ENCODE measurements at places on chromosomes 5 and 9. TPM values are rescaled to one million over a fixed set of nuclear protein-coding genes. Genes with fewer than 3 reads are reported as not detected.

Gene PRRT1B
- not detected for polyA plus RNA-seq

Gene SMIM33
- polyA plus RNA-seq: 0.94 TPM

Gene MAMDC4
- polyA plus RNA-seq: not detected

Gene TMEM141
- polyA plus RNA-seq: 34.3 TPM

Gene ZNF454
- polyA plus RNA-seq: not detected

Gene RMND5B
- polyA plus RNA-seq: 23.4 TPM

Gene CAVIN4
- not detected for polyA plus RNA-seq

Gene RAB3C
- polyA plus RNA-seq: not detected

Gene GRAMD2B
- polyA plus RNA-seq: 5.5 TPM

Gene BAAT
- polyA plus RNA-seq: 0.08 TPM

Gene FBP2
- polyA plus RNA-seq: not detected

Gene ANKRD31
- polyA plus RNA-seq: 0.21 TPM

Gene PHF2
- polyA plus RNA-seq: 2.8 TPM

Gene CCDC69
- polyA plus RNA-seq: 83.0 TPM

Gene ANKRD18A
- polyA plus RNA-seq: 2.2 TPM

Gene FAM78A
- 5.5 TPM for polyA plus RNA-seq

Gene IRX4
- not detected for polyA plus RNA-seq

Gene NR6A1
- polyA plus RNA-seq: not detected

Gene ZBED3
- polyA plus RNA-seq: 0.15 TPM

Gene OR1Q1
- polyA plus RNA-seq: not detected

Gene LRRC70
- polyA plus RNA-seq: 0.17 TPM

Gene FOXD4L6
- polyA plus RNA-seq: not detected

Gene UBE2QL1
- not detected for polyA plus RNA-seq

Gene MCC
- 0.92 TPM for polyA plus RNA-seq

Gene TIFAB
- not detected for polyA plus RNA-seq

Gene HMMR
- polyA plus RNA-seq: 0.42 TPM

Gene TNFSF15
- not detected for polyA plus RNA-seq

Gene CENPK
- polyA plus RNA-seq: 6.7 TPM

Gene PCDHGA11
- polyA plus RNA-seq: not detected

Gene CCL19
- polyA plus RNA-seq: not detected

Gene TMEM232
- polyA plus RNA-seq: 0.40 TPM

Gene C5orf52
- polyA plus RNA-seq: not detected

Gene SHC3
- not detected for polyA plus RNA-seq

Gene TXNDC8
- polyA plus RNA-seq: not detected

Gene OR1J2
- not detected for polyA plus RNA-seq

Gene TMC1
- not detected for polyA plus RNA-seq

Gene CSF2
- not detected for polyA plus RNA-seq

Gene GLDC
- 0.20 TPM for polyA plus RNA-seq

Gene ADRA1B
- polyA plus RNA-seq: not detected

Gene EIF4EBP3
- 31.9 TPM for polyA plus RNA-seq

Gene FAM114A2
- polyA plus RNA-seq: 18.2 TPM

Gene BHMT2
- polyA plus RNA-seq: not detected

Gene C9
- polyA plus RNA-seq: not detected

Gene DIPK1B
- not detected for polyA plus RNA-seq

Gene PCDHB2
- 0.08 TPM for polyA plus RNA-seq

Gene SOHLH1
- not detected for polyA plus RNA-seq

Gene C9orf50
- not detected for polyA plus RNA-seq

Gene IL5
- not detected for polyA plus RNA-seq

Gene DAPK1
- polyA plus RNA-seq: not detected

Gene GABRA1
- polyA plus RNA-seq: not detected

Gene HAPLN1
- not detected for polyA plus RNA-seq

Gene TIMD4
- 0.54 TPM for polyA plus RNA-seq

Gene PCDHGA1
- not detected for polyA plus RNA-seq

Gene SRP19
- polyA plus RNA-seq: 163 TPM

Gene ADAMTS19
- not detected for polyA plus RNA-seq

Gene LCN2
- not detected for polyA plus RNA-seq

Gene IL7R
- polyA plus RNA-seq: 1,212 TPM

Gene CDH12
- not detected for polyA plus RNA-seq

Measured in CD4-positive, alpha-beta memory T cell (primary cell).